Glomerular endothelial cell (primary cell): ENCODE measurements at places on chromosomes 2 and 18. TPM values are rescaled to one million over a fixed set of nuclear protein-coding genes. Genes with fewer than 3 reads are reported as not detected.

The IL1R1 gene
- total RNA-seq = 14.6 and 41.1 TPM in 2 replicates

The FAP gene
- total RNA-seq = 17.8 and 50.0 TPM in 2 replicates

The AP1S3 gene
- total RNA-seq = 5.9 and 6.7 TPM in 2 replicates

The GPR155 gene
- 2.5 and 3.8 TPM in 2 replicates for total RNA-seq

The BMP10 gene
- total RNA-seq = not detected in 2 replicates

The SLC25A12 gene
- 11.7 and 13.8 TPM in 2 replicates for total RNA-seq

The PLGLB1 gene
- total RNA-seq = 1.3 and 3.8 TPM in 2 replicates

The LIMS4 gene
- 55.2 and 102 TPM in 2 replicates for total RNA-seq

The HOXD12 gene
- not detected in 2 replicates for total RNA-seq

The SOX11 gene
- total RNA-seq = 12.1 and 12.7 TPM in 2 replicates

The CRYGC gene
- not detected in 2 replicates for total RNA-seq

The RBKS gene
- 0.63 and 1.6 TPM in 2 replicates for total RNA-seq

The SNED1 gene
- 27.7 and 41.3 TPM in 2 replicates for total RNA-seq

The MBOAT2 gene
- 17.5 and 18.8 TPM in 2 replicates for total RNA-seq

The PRSS56 gene
- not detected in 2 replicates for total RNA-seq

The L3MBTL4 gene
- total RNA-seq = 0.53 and 1.3 TPM in 2 replicates

The TMEM247 gene
- total RNA-seq = not detected in 2 replicates
